ENCODE measurements at places on chromosomes 11 and 22. TPM values are rescaled to one million over a fixed set of nuclear protein-coding genes. Genes with fewer than 3 reads are reported as not detected.

Gene TSPAN18
- 28.9 TPM for total RNA-seq

Gene CELSR1
- 0.96 TPM for total RNA-seq

Gene ANKK1
- 9.7 TPM for total RNA-seq

Gene BTG4
- not detected for total RNA-seq

Gene MYOD1
- not detected for total RNA-seq

Gene F2
- 0.48 TPM for total RNA-seq

Gene MS4A14
- 2.7 TPM for total RNA-seq

Gene TEX12
- total RNA-seq = not detected

Gene KCTD14
- 1.2 TPM for total RNA-seq

- DNase-seq = no peak
These were observed 196.2 kb downstream of the TBC1D22A start for GRCh38 chr22:46958658-46959057.

- DNase-seq = no peak
These were observed 697.4 kb downstream of the DLG2 start for GRCh38 chr11:84929738-84930137.

GRCh38 chr11:59267196-59267595, 54.5 kb upstream of the MPEG1 start:
- DNase-seq = no peak

GRCh38 chr11:17154409-17155159, 53.2 kb downstream of the PIK3C2A start:
- no peak for DNase-seq

Measured in transverse colon (tissue), 4 donors.